NCI-H524 (cell line): ENCODE measurements at places on chromosomes 5 and 9.

DNA sequence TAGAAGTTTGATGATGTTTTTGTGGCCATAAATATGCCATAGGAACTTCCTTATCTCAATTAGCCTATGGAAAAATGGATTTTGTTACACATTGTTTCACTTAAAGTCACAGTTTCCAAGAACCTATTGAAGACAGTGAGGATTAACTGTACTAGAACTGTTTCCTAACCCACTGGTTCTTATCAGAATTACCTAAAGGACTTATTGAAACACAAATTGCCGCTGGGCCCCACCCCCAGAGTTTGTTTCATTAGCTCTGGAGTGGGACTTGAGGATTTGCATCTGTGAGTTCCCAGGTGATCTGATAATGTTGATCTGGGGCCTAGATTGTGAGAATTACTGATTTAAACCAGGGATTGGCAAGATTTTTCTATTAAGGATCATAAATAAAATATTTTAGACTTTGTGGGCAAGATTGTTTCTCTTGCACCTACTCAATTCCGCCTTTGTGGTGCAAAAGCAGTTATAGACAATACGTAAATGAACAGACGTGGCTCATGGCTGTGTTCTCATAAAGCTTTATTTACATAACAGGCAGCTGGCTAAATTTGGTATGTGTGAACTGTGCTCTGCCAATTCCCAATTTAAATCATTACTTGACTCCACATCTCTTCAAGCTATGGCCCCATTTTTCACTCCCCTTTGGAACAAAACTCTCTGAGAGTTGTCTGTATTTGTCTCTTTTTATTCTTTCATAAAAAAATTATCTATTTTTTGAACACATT lies 9.3 kb downstream of the JAK2 start:
- no peak for DNase-seq

- DNase-seq = no peak
Measured at GRCh38 chr5:87582149-87582548, 169.4 kb upstream of the CCNH start.

DNA sequence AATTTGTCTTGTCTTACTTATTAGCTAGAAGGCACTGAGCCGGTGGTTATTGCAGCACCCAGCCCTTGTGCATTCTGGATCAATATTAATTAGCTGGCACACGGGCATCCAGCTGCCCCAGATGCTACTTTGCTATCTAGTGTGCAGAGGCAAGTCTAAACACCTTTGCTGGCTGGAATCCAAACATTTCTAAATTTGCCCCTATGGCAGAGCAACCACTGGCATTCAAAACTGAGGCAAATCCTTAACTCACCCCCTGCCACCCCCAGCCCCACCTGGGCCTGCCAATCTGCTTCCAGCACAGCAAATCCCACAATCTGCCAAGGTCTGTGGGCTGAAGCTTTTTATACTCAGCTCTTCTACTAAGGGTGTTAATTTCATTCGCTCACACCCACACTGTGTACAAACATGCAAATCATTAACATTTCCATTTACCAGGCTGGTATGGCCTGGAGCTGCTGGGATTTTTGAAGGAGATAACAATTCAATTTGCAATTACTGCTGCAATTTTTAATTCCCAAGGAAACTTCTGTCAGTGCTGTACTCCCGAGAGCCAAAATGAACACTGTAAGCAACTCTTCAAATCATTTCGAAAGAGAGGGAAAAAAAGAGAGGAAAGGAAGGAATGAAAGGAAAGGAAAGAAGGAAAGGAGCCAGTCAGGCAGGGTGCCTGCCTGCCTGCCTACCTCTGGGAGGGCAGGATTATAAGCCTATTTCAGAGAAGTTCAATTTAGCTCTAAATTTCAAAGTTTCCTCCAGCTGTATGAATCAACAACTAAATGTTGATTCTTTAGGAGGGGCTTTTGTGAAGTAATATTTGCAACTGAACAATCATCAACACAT lies 35.5 kb downstream of the RAPGEF1 start:
- peak; percentile 98 for DNase-seq

DNA sequence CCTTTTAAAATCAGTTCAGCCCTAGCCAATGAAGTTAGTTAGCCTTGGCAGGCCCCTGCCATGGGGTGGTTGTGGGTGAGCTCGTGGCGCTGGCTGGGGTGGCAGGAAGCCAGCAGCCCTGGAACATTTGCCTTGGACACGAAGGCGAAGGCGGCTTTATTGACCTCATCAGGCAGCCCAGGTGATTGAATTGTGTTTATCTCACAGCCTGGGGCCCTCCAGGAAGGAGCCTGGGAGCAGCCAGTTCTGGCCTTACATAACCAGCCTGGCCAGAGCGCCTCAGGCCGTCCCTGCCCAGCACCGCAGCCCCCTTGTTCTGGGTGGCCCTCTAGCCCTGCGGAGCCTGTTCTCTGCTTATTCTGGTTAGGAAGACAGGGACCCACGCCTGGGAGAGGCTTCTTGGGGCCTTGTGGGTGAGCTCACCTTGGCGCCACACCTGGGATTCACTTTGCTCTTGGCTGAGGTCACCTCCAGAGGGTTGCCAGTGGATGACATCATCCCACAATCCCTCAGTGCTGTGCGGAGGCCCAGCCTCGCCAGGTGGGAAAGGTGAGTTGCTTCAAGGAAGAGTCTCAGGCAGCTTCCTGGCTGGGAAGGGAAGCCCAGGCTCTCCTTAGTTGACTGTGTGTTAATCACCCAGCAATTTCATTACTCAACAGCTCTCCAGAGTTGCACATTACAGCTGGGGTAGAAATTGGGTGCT lies 54.4 kb upstream of the RPL26L1 start:
- DNase-seq = no peak

- no peak for DNase-seq
Measured at GRCh38 chr9:134165357-134166315, 1.3 kb upstream of the RNU6ATAC start.

DNA sequence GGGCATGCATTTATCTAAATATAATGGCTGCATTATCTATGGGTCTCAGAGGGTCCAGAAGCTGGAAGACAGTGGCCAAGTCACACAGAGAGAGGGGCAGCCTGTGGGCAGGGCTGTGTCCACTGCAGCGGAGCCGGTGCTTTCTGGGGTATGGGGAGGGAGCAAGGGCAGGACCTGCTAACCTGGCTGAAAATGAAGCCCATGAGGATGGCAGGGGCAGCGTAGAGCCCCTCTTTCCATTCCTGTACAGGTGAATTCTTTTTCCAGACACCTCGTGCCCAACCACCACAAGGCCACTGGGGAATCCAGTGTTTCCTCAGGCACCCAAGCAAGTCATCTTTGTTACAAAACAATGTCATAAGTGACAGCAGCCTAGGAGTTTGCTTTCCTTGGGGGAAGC lies 305.9 kb upstream of the IRX4 start:
- DNase-seq = no peak

DNA sequence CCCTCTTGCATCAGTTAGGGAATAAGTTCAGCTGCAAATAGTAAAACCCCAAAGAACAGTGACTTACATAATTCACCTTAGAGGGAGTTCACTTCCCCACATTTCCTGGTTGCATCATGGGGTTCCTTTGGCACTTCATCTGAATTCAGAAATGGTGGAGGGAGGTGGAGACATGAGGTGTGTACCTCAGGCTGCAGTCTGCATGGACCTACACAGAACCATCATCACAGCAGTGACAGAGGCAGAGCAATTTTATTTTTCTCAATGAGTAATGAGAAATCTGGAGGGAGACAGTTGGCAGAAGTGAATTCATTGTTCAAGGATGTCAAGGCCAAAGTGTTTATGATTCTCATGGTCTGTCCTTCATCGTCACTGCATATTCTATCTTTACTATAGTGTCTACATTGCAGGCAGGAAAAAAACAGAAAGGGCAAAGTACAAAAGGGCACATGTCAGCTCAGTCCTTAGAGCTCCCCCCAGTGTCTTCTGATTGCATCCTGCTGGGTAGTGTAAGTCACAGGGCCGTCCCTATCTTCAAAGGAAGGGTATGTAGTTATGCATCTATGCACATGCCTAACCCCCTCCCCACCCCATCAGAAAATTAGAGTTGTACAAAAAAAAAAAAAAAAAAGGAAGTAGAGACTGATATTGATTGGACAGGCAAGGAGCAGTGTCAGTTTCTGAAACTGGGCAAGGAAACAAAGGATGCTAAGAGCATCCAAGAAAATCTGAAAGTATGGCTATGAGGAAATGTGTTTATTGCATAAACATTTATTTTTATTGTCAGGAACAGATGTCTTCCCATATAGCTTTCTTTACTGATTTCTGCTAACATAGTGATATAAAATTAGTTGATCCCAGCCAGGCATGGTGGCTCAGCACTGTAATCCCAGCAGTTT lies 132.7 kb upstream of the APC start:
- no peak for DNase-seq
